ENCODE measurements at places on chromosomes 4 and X. TPM values are rescaled to one million over a fixed set of nuclear protein-coding genes. Genes with fewer than 3 reads are reported as not detected.

DNA sequence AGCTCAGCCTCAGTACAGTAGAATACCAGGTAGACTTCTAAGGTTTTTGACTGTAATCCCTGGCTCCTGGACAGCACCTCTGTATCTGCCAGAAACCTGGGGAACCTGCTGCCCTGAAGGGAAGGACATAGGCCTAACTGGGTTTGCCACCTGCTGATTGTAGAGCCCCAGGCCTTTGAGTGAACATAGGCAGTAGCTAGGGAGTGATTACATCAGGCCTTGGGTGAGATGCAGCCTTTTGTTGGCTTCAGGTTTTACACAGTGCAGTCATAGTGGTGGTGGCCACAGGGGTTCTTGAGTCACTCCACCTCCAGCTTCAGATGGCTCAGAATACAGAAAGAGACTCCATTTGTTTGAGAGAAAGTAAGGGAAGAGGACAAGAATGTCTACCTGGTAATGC, 19.3 kb downstream of the IQCM start:
- no peak for DNase-seq

DNA sequence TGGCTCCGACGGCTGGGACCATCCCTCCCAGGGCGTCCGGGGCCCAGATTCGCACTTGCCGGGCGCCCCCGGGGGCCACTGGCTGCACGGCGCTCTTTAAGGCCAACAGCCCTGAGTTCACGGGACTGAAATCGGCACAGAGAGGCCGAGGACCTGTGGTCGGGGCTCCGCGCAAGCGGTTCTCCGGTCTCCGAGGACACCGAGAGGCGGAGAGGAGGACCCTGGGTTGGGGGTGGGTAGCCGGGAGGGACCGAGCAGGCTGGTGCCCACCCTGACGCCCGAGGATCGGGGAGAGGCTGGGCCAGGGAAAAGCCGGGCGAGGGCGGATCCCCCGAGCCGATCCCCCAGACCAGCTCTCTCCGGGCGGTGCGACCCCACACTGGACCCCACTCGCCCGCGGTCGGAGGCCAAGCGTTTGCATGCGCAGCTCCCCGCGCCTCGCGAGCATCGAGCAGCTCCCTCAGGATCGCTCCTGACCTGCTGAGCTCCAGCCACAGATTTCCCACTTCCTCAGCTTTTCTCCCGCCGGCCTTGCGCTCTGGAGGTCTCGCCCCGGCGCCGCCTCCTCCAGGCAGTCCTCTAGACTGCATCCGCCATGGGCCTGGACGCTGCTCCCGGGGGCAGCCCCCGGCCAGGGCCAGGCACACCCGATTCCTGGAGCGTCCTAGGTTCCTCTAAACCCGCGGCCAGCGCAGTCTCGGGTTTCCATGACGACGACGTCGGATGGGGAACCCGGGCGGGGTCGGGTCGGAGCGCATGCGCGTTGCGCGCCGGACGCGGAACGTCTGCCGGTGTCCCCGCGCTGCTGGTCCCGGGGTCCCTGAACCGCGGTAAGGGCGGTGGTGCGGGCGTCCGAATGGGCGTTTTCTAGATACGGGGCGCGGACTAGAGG, 17.6 kb upstream of the NAT8L start:
- peak; percentile 25 for DNase-seq

- DNase-seq: no peak
These were observed 33.0 kb downstream of the NAT8L start for GRCh38 chr4:2091990-2092668.

The BEX5 gene
- total RNA-seq: not detected

GRCh38 chr4:7168106-7168505, 24.2 kb upstream of the SORCS2 start:
- no peak for DNase-seq

DNA sequence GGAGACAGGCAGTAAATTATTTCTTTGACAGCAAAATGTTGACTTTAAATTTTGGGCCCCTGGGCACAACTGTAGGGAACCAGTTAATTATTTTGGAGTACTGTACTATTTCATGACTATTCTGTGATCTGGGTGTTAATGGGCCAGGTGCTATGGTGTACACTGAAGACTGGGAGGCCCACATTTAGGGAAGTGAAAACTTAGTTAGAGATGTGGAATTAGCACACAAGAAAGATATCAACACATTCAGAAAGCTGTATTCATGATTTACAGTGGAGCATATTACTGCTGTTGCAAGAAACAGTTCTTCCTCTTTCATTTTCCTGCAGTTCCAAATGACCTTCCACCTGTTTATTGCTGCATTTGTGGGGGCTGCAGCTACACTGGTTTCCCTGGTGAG, 12.4 kb downstream of the PLP1 start:
- DNase-seq: no peak

- no peak for DNase-seq
These were observed 13.6 kb upstream of the EPGN start for GRCh38 chr4:74294681-74295080.

- DNase-seq: no peak
These were observed 55.1 kb upstream of the TNIP3 start for GRCh38 chr4:121219227-121219626.
